ENCODE measurements at places on chromosomes 2 and 18. TPM values are rescaled to one million over a fixed set of nuclear protein-coding genes. Genes with fewer than 3 reads are reported as not detected.
A peak's percentile ranks its signal among the peaks of the same experiment; 100 is the strongest.

Gene FOXD4L1
- 0.47 TPM for total RNA-seq

Gene ALK
- not detected for total RNA-seq

Gene CEP192
- total RNA-seq = 50.6 TPM

Gene CNDP1
- not detected for total RNA-seq

Gene CFAP53
- 0.36 TPM for total RNA-seq

Gene ABCG8
- not detected for total RNA-seq

Gene SPDYA
- total RNA-seq = 1.4 TPM

Gene ARHGAP15
- 141 TPM for total RNA-seq

Gene ACTG2
- 0.22 TPM for total RNA-seq

DNA sequence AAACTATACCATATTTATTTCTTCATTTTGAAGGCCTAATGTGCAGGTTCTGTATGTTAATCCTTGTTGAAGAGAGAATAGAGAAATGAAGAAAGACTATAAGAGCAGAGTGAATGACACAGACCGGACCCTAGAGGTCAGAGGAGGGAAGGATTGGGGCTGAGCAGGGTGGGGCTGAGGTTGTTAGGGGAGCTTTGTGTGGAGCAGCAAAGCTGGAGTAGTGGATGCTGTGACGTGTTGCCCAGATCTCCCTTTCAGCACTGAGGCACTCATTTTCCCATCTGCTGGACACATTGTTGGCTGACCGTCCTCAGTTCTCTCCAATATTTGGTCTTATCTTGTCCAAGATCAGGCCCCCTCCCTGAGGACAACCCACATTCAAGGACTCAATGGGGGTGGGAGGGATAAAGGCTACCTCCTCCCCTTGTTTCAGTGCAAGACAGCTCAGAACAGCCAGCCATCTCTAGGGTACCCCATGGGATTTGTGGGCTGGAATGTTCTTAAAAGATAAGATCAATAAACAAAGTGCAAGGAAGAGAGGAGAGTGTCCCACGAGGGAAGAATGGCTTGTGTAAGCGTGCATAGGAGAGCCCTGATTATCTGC is 143.6 kb downstream of the TDRD15 start:
- no peaks in the 10 kb centered on the region for H3K27me3 ChIP-seq
- H3K4me1 ChIP-seq = no peaks in the 10 kb centered on the region
- DNase-seq = no peak
- no peak overlapping the region for H3K4me3 ChIP-seq

DNA sequence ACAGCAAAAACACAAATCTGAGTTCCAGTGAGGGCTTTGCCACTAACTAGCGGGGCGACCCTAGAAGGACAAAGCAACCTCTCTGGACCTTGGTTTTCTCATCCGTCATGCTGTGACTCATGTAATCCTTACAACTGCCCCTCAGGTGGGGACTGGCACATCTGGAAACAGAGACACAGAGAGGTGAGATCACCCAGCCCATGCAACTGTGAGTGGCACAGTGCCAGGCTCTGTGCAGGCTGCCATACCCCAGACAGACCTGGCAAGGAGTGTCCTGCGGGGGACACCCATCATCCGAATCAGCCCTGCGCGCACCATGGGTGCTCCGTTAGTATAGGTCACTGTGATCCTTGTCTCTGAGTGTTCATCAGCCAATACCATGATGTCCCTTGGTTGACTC is 198.3 kb downstream of the SMAD7 start:
- no peak overlapping the region for H3K27ac ChIP-seq
- peaks cover 3% of the 10 kb centered on the region for H3K4me1 ChIP-seq
- H3K27me3 ChIP-seq = peaks cover 2% of the 10 kb centered on the region
- no peak for DNase-seq
- H3K4me3 ChIP-seq = no peak overlapping the region

DNA sequence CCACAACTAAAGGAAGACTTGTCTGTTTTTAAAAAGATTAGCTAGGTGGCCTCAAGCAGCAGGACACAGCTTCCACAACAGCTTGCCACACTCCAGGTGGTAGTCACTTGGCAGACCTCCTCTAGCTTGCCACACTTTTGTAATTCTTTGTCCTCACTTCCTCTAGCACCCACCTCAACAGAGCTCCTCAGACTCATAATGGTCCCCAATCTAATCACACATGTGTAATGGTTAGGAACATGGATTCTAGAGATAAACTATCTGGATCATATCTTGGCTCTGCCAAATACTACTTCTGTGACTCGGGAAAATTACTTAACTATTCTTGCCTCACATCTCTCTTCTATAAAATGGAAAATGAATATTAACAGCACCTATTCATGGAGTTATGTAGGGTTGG is 3.5 kb downstream of the SNRNP200 start:
- H3K4me1 ChIP-seq = peaks cover 52% of the 10 kb centered on the region
- H3K4me3 ChIP-seq = no peak overlapping the region
- no peaks in the 10 kb centered on the region for H3K27me3 ChIP-seq
- H3K36me3 ChIP-seq = peaks cover 37% of the 10 kb centered on the region
- no peak overlapping the region for H3K27ac ChIP-seq

DNA sequence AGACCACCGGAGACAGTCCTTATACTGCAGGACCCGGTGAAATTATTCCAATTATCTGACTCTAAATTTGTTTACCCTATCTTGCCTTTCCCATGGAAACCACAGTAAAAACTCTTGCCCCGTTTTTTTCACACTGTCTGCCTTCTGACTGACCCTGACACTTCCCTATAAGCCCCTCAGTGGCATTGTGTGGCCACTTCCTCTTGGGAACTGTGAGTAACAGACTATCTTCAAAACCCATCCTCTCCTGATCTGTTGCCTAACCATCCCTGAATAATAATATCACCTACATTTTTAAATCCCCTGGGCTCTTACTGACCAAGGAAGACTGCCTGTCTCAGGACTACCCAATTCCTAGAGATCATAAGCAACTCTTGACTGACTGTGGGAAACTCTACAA is 42.6 kb upstream of the RNF152 start:
- no peak for DNase-seq
- H3K27ac ChIP-seq = no peak overlapping the region
- H3K36me3 ChIP-seq = no peaks in the 10 kb centered on the region
- H3K4me1 ChIP-seq = peaks cover 3% of the 10 kb centered on the region
- no peak overlapping the region for H3K4me3 ChIP-seq
- peaks cover 27% of the 10 kb centered on the region for H3K27me3 ChIP-seq

DNA sequence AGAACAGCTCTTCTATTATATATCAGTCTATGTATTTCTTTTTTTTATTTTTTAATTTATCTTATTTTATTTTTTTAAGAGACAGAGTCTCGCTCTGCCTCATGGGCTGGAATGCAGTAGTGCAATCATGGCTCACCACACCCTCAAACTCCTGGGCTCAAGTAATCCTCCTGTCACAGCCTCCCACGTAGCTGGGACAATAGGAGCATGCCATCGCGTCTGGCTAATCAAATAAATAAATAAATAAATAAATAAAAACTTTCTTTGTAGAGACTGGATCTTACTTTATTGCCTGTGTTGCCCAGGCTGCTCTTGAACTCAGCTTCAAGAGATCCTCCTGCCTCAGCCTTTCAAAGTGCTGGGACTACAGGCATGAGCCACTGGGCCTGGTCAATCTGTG is 117.0 kb downstream of the RBMS1 start:
- DNase-seq = no peak
- no peak overlapping the region for H3K27ac ChIP-seq
- H3K36me3 ChIP-seq = peaks cover 19% of the 10 kb centered on the region
- H3K27me3 ChIP-seq = no peaks in the 10 kb centered on the region

- H3K27ac ChIP-seq = no peak overlapping the region
- H3K4me1 ChIP-seq = no peaks in the 10 kb centered on the region
- no peaks in the 10 kb centered on the region for H3K27me3 ChIP-seq
- H3K4me3 ChIP-seq = no peak overlapping the region
- H3K36me3 ChIP-seq = no peaks in the 10 kb centered on the region
- no peak for DNase-seq
Observed at GRCh38 chr2:185456517-185456916, 282.1 kb upstream of the FSIP2 start.

DNA sequence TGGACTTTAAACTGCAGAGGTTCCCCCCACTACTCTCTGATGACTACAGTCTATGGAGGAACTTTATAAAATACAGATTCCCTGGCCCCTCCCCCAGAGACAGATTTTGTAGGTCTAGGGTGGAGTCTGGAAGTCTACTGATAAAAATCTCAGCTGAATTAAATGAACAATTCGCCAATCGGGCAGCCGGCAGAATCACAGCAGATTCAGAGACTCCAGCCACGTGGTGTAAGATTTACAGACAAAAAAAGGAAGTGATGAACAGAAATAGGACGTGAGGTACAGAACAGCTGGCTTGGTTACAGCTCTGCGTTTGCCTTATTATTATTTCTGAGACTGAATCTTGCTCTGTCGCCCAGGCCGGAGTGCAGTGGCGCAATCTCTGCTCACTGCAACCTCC is 21.4 kb upstream of the MTA3 start:
- H3K27ac ChIP-seq = no peak overlapping the region
- no peak for DNase-seq
- H3K4me1 ChIP-seq = no peaks in the 10 kb centered on the region
- no peak overlapping the region for H3K4me3 ChIP-seq
- H3K27me3 ChIP-seq = no peaks in the 10 kb centered on the region
- no peaks in the 10 kb centered on the region for H3K36me3 ChIP-seq

DNA sequence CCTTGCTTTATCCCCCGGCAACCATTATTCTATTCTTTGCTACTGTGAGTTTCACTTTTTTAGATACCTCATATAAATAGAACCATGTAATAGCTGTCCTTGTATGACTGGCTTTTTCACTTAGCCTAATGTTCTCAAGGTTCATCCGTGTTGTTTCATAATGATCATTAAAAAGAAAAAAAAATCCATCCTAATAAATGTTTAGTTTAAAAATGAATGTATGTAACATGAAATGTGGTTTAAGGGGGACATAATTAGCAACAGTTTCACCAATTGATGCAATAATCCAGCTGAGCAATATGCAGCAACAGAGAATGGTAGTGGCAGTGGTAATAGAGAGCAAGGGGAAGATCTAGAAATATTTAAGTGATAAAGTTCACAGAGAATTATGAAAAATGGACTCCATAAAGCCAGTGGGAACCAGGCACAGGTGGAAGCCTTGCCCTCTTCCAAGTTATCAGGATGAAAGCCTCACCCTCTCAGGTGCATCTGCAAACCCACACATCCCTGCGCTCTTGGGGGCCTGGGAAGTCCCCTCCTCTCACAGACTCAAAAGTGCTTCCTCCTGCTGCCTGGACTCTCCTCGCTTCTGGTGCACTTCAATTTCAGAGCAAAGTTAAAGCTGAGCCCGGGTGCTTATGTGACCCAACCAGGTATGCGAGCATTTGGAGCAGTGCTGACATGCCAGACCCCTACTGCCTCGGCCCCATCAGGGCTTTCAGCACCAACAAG is 1403.3 kb upstream of the SLC39A10 start:
- no peak overlapping the region for H3K4me3 ChIP-seq
- no peaks in the 10 kb centered on the region for H3K27me3 ChIP-seq
- no peaks in the 10 kb centered on the region for H3K4me1 ChIP-seq

DNA sequence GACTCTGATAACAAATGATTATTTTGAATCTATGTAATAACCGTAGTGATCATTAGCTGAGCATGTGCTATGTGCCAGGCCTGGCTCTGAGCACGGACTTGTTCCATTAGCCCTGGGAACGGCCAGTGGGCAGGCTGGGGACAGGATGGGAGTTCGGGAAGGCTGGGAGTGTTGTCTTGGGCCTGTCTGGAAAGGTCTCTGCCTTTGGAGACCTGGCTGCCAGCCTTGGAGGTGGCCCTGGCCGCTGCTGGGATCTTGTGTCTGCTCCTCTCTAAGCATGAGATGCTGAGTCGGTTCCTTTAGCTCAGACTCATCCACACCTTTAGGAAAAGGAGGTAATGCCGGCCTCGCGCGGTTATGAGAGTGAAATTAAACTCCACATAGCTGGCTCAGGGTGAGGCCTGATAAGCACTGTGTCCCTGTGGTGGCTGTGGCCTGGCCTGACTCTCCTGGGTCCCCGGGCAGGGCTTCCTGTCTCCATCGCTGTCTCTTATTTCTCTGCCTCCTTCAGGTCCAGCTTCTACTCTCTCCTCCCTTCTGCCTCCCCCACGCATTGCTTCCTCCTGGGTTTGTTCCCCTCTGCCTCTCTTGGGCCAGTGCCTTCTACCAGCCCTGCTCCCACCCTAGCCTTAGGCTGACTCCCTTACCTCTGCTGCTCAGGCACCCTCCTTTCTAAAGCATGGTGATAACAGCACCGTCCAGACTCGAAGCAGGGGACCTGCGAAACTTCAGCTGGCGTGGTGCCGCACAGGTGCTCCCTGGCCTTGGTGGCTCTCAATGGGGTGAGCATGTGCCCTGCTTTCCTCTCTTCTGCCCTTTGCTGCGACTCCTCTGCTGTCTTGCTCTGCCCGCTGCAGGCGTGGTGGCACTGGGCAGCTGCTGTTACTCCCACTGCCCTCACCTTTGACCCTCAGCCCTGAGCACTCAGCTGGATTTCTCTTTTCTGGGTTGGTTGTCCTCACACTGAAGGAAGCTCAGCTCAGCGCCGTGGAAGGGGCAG is 41.8 kb downstream of the NCK2 start:
- no peak for DNase-seq
- peaks cover 83% of the 10 kb centered on the region for H3K4me1 ChIP-seq
- peak overlapping the region; percentile 60 for H3K4me3 ChIP-seq
- H3K27me3 ChIP-seq = no peaks in the 10 kb centered on the region

- H3K36me3 ChIP-seq = no peaks in the 10 kb centered on the region
- H3K27ac ChIP-seq = no peak overlapping the region
- H3K4me1 ChIP-seq = no peaks in the 10 kb centered on the region
- no peaks in the 10 kb centered on the region for H3K27me3 ChIP-seq
Observed at GRCh38 chr2:25063876-25064660, 22.2 kb downstream of the EFR3B start.

- H3K36me3 ChIP-seq = no peaks in the 10 kb centered on the region
- H3K4me3 ChIP-seq = no peak overlapping the region
- DNase-seq = no peak
- H3K27ac ChIP-seq = no peak overlapping the region
Observed at GRCh38 chr2:72103690-72104089, 44.0 kb downstream of the CYP26B1 start.

DNA sequence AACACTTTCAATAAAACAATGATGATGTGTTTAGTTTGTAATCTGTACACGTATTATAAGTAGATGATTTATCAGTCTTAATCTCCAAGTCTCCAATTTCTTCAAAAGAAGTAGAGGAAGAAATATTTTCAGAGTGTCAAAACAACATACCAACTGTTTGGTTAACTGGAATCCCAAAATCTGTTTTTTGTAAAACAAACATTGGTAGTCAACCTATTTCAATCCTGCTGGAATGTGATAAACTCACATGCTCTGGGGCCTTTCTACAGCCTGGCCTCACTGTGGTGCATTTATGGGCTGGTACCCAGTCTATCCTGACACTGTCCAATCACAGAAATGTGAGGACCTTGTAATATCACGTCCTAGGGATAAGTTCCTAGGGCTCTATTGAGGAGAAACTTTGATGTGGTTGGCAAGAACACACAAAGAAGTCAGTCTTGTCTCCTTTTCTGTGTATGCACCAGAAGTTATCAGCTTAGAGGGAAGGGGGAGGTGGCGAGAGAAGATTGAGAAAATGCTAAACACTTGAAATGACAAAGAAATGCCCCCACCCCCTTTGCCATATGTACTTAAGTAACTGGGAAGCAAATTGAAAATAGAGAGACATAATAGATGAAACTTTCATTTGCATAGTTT is 47.2 kb downstream of the PRKRA start:
- peaks cover 16% of the 10 kb centered on the region for H3K27me3 ChIP-seq
- DNase-seq = no peak
- no peak overlapping the region for H3K27ac ChIP-seq
- no peaks in the 10 kb centered on the region for H3K36me3 ChIP-seq

- H3K36me3 ChIP-seq = peaks cover 10% of the 10 kb centered on the region
- DNase-seq = no peak
- H3K27me3 ChIP-seq = no peaks in the 10 kb centered on the region
- H3K4me3 ChIP-seq = no peak overlapping the region
- H3K27ac ChIP-seq = no peak overlapping the region
- no peaks in the 10 kb centered on the region for H3K4me1 ChIP-seq
Observed at GRCh38 chr2:39281391-39281790, 37.6 kb upstream of the CDKL4 start.

All from activated naive CD8-positive, alpha-beta T cell treated with anti-CD3 and anti-CD28 coated beads, Interleukin-2, amount 10 ng/mL, durations not matched to agents 7 days and 5 days (primary cell).